Thyroid gland (tissue), 4 donors: ENCODE measurements at places on chromosomes 6 and 20. TPM values are rescaled to one million over a fixed set of nuclear protein-coding genes. Genes with fewer than 3 reads are reported as not detected.

Gene PSORS1C1
- total RNA-seq, result 2.6 TPM

Gene CD93
- 13.6 TPM for total RNA-seq

GRCh38 chr6:155256122-155256795 is 7.6 kb upstream of the CLDN20 start:
- H3K4me3 ChIP-seq, result no peak overlapping the region
- H3K4me1 ChIP-seq, result peaks cover 17% of the 10 kb centered on the region
- H3K27me3 ChIP-seq, result no peaks in the 10 kb centered on the region
- H3K27ac ChIP-seq, result no peak overlapping the region
- no peak for DNase-seq

DNA sequence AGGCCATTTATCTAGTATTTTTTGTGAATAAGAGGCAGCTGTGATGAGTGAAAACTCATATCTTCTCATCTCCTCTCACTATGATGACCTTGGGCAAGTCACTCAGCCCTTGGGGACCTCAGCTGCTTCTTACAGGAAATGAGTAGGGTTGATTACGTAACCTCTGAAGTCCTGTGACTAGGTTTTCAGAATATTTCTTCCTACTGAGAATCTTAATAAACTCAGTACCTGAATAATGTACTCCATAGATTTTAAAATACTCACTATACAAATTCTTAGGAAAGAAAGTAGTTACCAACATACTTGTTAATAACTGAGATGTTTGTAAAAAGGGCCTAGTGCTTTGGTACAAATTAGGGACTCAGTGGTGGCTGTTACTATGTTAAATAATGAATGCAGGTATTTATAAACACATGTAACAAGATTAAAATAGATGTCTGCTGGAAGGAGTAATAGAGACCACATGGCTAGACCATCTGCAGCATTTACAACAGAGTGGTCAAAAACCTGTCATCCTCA is 60.9 kb downstream of the RPRD1B start:
- H3K27ac ChIP-seq, result no peak overlapping the region
- no peaks in the 10 kb centered on the region for H3K4me1 ChIP-seq
- H3K36me3 ChIP-seq, result peaks cover 15% of the 10 kb centered on the region
- H3K4me3 ChIP-seq, result no peak overlapping the region
- peak; percentile 10 for DNase-seq

DNA sequence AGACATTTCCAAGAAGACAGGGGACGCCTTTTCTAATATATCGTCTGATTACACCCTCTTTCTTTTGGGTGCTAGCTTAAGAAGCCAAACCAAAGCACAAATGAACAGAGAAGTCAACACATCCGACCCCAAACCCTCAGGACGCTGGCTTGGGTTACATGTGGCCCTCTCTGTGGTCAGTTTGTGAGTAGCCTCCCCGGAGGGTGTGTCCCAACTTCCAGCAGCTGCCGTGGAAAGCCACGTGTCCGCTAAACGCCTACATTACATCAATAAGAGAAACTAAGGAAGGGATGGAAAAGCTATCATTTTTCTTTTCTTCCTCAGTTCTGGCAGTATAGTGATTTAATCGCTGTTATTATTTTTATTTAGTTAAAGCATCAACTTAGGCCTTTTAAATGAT is 487 bp upstream of the BMP6 start:
- DNase-seq, result no peak
- no peak overlapping the region for H3K27ac ChIP-seq
- H3K4me3 ChIP-seq, result no peak overlapping the region
- no peaks in the 10 kb centered on the region for H3K36me3 ChIP-seq
- peaks cover 12% of the 10 kb centered on the region for H3K4me1 ChIP-seq
